ENCODE measurements at places on chromosomes 1 and 21.

DNA sequence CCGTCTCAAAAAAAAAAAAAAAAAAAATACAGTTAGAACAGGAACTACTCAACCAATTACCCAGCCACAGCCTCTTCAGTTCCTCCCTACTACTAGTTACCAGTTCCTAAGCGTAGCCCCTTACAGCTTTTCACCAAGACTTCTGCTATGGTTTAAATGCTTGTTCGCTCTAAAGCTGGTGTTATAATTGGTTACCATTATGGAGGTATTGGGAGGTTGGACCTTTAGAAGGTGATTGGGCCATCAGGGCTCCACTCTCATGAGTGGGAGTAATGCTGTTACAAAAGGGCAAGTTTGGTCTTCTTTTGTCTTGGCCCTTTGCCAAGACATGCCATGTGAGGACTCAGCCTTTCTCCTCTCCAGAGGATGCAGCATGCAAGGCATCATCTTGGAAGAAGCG, 3.0 kb upstream of the SMPDL3B start:
- no peak for DNase-seq

DNA sequence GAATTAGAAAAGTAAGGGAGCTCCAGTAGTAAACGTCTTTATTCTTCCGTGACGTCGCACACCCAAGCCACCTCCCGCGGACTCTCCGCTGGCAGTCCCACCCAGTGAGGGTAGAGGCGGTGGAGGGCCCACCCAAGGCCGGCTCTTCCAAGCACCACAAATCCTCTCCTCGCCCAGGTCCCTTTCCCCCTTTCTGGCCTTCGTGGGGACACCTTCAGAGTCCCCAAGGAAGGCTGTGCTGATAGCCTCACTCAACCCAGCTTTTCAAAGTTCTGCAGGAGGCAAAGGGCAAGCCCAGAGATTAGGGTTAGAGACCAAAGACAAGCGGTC, 349 bp upstream of the GPN2 start:
- no peak for DNase-seq

DNA sequence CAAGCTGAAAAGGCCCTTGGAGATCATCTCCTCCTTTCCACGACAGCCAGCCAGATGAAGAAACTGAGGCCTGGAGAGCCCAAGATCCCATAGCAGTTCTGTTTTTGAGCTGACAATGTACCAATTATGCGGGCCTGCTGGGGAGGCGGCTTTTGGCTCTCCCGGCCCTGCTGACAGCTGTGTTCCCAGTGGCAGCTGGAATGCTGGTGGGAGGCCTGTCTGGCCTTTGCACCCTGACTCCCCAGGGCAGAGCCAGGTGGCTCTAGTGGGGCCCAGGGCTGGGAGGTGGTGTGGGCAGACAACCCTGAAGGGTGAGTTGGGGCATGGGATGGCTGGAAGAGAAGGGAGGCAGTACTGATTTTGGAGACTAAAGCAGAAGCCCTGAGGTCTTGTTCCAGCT, 30.7 kb upstream of the WASF2 start:
- no peak for DNase-seq

DNA sequence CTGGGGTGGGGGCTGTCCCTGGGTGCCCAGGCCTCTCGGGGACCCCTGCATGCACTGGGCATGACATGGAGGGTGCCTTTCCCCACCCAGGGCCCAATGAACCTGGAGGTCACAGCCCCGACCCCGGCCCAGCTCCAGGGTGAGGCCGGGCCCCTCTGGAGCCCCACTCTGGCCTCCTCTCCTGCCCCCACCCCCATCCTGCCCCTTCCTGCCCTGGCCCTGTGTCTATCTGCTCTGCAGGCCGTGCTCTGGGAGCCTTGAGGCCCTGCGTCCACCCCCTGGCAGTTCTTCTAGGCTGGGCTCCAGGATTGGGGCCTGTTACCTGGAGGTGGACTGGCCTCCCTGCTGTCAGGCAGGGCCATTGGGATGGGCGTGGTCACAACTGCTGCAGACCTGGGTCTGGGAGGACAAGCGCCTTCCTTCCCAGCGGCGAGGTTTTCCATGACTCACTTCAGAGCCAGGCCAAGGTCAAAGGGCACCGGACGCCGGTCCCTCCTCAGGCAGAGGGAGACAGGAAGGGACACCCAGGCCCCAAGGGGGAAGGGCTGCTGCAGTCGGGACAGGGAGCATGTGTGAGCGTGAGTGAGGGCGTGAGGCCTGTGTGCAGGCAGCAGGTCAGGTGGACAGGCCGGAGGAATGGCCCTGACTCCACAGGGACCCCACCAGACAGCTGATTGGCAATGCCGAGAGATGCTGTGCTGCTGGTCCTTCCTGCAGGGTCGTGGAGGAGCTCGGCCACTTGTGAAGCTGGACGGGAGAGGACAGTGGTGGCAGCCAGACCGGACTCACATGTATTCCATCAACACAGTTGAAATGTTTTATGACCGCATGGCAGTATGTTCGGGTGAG, 31.1 kb upstream of the POFUT2 start:
- DNase-seq, result peak; percentile 16

- DNase-seq, result no peak
Measured at GRCh38 chr1:241077386-241078147, 279.4 kb downstream of the RGS7 start.
